ENCODE measurements at places on chromosomes 7 and 10.

- DNase-seq = no peak
These were observed 2.2 kb downstream of the IFIT2 start for GRCh38 chr10:89304026-89304425.

DNA sequence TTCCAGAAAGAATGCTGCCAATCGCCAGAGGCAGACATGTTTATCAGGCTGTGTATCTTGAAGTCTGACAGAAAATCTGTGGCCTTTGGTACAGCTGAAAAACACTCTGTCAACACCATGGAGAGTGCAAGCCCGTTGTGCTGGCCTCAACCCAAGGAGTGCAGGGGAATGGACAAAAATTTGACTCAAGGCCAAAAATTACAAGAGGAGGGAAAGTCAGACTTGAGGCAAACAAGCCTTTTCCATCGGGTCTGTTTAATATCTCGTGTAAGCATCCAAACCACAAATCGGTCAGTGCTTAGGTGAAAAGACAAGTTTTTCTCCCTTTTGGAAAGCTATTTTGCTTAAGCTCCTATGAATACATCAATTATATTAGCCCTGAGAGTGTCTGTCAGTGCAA lies 305.3 kb upstream of the NFE2L3 start:
- DNase-seq = no peak

DNA sequence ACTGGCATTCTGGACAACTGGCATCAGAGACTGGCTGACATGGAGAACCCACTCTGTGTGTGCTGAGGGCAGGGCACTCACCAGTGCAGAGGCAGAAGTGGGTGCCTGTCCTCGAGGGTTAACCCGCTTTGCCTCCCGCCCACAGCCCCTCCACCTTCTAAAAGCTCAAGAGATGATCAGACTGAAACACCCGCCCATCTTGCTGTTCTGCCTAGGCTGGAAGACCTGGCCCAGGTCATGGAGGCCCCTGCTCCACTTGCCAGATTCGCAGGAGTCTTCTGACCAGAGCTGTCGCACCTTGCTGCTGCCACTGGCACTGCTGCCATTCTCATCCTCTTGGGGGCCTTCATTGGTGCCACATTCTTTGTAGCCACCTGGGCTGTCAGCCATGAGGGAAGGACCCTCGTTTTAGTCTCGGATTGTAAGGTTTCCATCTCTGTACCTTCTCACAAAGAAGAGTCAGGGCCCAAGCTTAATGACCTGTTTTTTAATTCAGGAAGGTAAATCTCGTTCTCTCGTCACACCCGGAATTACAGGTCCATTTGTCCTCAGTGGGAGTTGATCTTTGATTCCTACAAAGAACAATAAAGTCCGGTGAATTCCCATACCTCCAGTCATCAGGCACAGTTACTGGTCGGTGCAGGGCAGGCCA lies 1.9 kb downstream of the CYREN start:
- no peak for DNase-seq

DNA sequence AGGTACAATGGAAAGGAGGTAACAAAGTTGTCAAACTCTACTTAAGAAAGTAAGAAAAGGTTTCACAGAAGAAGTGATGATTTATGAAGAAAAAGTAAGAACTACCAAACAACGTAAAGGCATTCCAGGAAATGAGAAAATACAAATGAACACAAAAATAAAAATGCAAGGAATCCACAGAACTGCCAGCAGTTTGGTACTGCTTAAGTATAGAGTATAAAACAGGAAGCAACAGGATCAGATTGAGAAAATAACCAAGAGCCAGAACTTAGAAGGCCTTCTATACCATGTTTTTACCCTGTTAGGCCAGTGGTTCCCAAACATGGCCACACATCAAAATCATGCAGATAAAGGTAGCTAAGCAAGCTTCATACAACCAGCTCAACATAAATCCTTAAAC lies 9.2 kb downstream of the NDUFA5 start:
- no peak for DNase-seq

All from NCI-H2081 treated with DMSO at 0.1 percent for 48 hours (cell line).